Activated T-helper 2 cell treated with anti-CD3 and anti-CD28 coated beads, Interferon-gamma antibody, Interleukin-2, Interleukin-4, amounts not matched to agents 10 μg/mL and 5 μg/mL and 100 μg/mL, durations not matched to agents 14 hours and 24 hours and 36 hours (primary cell): ENCODE measurements at places on chromosomes 12 and 14.

- peak; percentile 63 for DNase-seq
These were observed 1.0 kb downstream of the ELK3 start for GRCh38 chr12:96194971-96195844.

DNA sequence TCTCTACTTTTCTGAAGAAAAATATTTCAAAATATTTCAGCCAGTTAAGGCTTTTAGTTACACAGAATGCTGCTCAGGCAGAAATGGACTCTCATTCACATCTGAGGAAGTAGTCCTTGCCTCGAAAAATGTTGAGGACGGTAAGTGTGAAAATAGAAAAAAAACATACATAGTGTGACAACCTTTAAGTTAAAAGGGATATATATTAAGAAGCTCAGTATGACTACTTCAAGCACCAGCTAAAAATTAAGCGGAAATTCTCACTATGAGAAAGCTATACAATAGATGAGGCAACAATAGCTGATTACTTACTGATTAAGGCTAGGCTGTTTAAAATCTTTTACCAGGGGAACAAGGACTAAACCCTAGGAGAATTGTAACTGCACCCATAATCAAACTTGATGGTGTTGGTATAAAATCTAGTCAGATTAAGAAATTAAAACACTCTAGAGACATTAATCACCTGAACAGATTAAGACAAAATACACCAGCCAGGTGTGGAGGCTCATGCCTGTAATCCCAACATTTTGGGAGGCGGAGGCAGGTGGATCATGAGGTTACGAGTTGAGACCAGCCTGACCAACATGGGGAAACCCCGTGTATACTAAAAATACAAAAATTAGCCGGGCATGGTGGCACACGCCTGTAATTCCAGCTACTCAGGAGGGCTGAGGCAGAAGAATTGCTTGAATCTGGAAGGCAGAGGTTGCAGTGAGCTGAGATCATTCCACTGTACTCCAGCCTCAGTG is 53.9 kb downstream of the HNRNPC start:
- no peak for DNase-seq

DNA sequence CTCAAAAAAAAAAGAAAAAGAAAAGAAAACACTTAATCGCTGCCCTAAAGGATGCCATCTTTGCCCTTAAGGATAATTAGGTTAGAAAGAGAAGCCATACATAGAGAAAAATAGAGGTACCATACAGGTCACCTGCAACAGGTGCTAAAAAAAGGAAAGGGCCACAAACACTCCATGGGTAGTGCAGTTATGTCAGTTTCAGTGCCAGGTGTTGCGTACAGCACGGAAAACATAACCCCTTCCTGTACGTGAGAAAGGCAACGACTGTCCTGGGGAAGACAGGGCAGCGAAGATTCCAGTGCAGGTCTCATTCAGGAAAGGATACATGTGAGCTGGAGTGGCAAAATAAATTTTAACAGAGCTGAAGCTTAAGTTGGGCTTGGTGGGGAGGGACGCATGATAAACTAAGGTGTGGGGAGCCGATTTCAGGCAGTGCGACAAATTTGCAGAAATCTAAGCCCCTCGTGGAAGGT is 553 bp upstream of the DAZAP2 start:
- DNase-seq = no peak

DNA sequence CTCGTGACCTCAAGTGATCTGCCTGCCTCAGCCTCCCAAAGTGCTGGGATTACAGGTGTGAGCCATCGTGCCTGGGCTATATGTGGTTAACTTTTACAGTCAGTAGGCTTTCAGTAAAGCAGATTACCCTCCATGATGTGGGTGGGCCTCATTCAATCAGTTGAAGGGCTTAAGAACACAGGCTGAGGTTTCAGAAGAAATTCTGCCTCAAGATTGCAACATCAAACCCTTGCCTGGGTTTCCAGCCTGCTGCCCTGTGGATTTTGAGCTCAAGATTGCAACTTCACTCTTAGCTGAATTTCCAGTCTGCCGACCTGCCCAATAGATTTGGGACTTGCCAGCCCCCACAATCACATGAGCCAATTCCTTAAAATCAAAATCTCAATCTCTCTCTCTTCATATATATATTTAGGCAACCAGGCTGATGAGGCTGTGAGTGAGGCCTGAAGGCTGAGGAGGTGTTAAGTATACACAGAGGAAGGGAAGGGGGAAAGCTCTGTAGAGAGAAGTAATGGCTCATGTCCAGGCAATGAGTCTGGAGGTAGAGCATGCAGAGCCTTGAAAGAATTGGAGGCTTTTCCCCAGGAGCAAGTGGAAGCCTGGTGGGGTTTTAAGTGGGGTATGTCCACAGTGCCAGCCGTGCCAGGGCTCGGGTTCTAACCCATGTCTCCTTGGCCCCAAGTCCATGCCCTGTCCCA is 33.3 kb upstream of the ACTN1 start:
- DNase-seq = no peak

- DNase-seq = no peak
These were observed 35.8 kb downstream of the TIMELESS start for GRCh38 chr12:56413392-56413791.

DNA sequence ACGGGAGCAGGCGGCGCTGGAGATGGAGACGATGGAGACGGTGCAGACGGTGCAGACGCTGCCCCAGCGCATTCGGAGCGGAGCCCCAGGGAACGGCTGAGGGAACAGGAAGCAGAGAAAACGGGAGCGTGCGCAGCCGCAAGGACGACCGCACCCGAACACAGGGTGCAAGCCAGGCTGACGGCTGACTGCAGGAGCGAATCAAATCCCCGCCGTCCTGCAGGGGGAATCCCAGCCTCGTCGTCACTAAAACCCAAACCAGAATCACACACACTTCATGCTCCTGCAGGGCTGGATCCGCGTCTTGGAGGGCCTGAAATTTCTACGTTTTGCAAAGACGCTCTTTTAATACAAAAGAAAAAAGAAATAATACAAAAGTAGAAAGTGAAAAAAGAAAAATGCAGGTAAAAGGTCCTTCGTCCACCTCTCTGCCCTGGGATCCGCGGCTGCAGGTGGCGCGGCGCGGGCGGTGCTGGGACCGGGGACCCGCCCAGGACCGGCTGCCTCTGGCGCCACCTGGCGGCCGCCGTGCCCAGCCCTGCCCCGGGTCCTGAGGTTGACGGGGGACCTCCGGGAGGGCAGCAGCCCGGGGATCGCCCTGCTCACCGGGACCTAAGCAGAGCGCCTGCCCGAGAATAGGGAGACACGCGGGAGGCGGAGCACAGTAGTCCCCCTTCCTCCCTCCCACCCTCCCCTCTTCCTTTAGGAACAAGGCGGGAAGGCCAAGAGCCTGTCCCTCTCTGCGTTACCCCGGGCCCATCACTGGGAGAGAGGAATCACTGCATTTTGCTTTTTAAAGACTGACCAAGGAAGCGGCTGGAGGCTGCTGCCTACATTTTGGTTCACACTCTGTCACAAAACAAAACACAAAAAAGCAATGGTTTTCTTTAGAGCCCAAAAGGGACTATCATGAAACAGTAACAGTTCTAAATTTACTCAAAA is 20.1 kb downstream of the STX2 start:
- DNase-seq = peak; percentile 60

DNA sequence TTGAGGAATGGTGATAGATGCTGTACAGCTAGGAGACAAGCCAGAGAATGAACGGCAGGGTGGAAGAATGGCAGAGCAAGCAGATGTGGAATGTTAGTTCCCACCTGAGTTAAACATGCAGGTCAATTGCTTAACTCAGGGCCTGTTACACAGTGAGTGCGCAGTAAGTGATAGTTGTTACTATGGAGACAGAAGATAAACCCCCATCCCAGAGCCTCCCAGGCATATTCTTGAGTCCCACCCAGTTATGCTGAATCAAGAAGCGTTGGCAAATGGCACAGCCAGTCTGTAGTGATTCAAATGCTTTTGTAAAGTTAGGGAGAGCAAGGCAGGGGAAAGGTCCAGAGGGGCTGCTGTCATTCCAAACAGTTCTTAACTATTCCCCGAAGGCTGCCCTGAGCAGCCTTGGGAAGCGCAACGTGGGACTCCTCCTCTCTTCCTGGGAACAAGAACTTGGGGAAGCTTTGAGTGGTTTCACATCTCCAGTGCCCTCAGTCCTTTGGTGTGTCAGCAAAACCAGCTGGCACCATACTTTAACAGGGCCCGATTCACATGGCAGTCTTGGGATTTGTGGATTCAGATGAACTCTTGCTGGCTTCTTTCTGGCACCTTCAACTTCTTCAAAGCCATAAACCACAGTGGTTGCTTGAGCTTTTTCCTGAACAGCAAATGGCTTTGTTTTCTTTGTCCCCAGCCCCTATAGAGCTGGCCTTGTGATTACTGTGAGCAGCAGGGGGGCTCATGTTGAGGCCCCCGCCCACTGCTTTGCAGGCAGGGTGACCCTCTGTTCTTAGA is 66.4 kb downstream of the PPM1A start:
- DNase-seq = no peak
